ENCODE measurements at places on chromosomes 2 and 18. TPM values are rescaled to one million over a fixed set of nuclear protein-coding genes. Genes with fewer than 3 reads are reported as not detected.
A peak's percentile ranks its signal among the peaks of the same experiment; 100 is the strongest.

- no peak for DNase-seq
Observed at GRCh38 chr2:101630224-101630949, 67.1 kb upstream of the MAP4K4 start.

GRCh38 chr2:200829258-200829655, 17.5 kb downstream of the BZW1 start:
- no peak for DNase-seq

The GAL3ST2 gene
- total RNA-seq: not detected

DNA sequence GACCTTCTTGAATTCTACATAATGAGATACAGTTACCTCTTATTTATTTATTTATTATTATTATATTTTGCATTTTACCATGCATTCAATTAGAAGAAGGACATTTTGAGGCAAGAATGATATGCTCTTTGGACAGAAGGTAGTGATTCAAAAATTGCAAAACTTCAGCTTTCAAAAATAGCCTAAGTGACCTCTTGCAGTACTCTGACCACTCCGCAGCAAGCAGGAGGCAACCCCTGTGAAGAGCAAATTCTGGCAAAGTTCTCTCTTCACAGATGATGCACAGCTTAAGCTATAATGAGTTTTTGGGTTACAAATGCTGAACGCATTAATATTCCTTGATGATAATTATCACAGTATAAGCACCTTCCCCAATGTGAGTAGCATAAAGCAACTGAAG, 170.0 kb downstream of the ZNF521 start:
- no peak for DNase-seq

The LAMA3 gene
- 2.8 TPM for total RNA-seq

DNA sequence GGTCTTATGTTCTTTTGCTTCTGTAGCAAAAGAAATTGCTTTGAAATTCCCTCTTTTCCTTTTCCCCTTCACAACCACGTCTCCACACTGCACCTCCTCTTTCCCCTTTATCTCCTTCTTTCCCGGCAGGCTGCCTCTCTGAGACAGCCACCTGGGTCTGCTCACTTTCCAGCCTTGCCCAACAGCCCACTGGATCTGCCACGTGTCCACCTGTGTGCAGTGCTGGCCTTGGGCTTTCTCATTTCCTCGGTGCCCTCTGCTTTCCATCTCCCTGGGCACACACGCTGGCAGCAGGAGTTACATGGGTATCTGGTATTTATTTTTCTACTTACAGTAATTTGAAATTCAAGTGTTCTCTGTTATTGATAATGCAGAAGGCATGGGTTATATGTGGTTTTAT, 213.4 kb upstream of the LYPD1 start:
- no peak for DNase-seq

The ABCG8 gene
- not detected for total RNA-seq

DNA sequence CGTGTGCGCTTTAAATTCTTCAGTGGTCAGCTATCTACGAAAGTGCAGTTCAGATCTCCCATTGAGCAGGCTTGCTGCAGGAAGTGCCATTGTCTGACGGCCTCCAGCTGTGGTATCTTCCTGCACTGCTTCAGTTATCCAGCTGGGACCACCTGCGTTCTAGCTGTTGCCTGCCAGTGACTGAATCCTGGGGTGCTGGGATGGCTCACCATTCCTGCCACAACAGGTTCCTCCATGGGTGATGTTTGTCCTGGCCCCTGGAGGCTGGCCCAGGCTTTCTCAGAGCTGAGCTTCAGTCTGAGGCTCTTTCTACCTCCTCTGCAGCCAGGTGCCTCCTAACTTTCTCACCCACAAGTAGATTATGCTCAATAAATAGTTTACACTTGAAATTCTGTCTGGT, 498.5 kb upstream of the HS6ST1 start:
- no peak for DNase-seq

DNA sequence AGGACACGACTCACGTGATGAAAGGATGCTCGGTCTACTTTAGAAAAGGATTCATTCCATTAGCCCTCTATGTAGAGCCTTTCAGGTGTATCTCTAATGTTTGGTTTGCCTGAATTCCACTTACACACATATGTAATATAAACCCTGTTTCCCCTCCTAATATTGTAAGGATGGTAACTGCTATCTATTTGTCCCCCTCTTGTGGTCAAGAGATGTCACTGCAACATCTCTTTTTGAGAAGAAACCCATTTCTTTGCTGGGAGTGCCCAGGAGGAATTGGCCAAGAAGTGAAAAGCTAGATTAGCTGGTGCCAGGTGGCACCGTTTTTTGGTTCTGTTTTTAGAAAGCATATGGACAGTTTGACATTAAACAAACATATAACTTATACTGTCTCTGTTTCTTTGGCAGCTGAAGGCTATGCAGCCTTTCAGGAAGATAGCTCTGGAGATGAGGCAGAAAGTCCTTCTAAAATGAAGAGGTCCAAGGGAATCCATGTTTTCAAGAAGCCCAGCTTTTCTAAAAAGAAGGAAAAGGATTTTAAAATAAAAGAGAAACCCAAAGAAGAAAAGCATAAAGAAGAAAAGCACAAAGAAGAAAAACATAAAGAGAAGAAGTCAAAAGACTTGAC, 41.2 kb downstream of the RALBP1 start:
- peak; percentile 56 for DNase-seq

The SP140L gene
- 5.0 TPM for total RNA-seq

The ASAP2 gene
- 26.2 TPM for total RNA-seq

The GRHL1 gene
- total RNA-seq: 0.40 TPM

- DNase-seq: no peak
Observed at GRCh38 chr2:149021761-149022160, 16.7 kb upstream of the LYPD6B start.

The RNU2-63P gene
- total RNA-seq: 70.8 TPM

DNA sequence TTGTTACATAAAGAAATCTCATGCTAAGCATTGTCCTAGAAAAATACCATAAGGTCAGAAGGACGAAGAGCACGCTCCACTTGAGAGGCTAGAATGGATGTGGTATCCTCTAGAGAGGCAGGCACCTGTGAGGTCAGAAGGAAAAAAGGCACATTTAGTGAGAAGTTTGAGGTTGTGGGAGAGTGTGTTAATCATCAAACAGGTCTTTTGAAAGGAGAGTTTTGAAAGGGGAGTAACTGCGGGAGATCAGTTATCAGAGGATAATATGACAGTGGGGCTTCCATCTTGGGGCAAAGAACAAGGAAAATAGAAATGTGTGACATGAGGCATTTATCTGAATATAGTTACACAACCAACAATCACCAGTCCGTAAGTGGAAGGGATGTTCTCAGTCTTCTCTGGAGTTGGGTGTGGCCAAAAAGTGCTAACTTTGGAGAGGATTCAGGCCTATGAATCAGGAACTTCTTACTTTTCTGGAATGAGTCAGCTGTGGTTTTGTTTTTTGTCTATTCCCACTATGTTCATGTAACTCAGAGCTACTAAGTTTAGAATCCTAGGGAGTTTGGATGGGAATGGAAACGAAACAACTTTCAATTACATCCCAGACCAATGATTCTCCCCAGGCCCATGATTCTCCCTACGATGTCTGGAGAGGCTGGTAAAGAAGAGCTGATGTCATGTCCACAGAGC, 451.4 kb upstream of the ST6GAL2 start:
- no peak for DNase-seq

The M1AP gene
- not detected for total RNA-seq

DNA sequence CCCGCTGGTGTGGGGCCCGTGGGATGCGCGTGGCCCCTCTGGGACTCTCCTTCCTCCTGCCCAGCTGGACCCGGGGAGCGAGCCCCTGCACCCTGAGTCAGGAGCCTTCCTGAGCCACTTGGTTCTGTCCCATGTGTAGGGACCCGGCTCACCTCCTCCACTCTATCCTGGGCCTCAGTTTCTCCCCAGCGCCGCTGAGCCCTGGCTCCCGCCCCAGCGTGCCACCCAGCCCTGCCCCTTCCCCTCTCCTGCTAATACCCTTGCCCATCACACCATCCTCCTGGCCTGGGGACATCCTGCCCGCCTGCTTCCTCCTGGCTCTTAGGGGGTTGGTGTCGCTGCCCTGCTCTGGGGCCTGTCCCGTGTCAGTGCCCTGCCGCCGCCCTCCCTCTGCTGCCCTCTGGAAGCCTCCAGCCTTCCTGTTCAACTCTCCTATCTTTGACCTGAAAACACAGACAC, 24.8 kb downstream of the GPC1 start:
- DNase-seq: no peak

The RTKN gene
- 11.8 TPM for total RNA-seq

DNA sequence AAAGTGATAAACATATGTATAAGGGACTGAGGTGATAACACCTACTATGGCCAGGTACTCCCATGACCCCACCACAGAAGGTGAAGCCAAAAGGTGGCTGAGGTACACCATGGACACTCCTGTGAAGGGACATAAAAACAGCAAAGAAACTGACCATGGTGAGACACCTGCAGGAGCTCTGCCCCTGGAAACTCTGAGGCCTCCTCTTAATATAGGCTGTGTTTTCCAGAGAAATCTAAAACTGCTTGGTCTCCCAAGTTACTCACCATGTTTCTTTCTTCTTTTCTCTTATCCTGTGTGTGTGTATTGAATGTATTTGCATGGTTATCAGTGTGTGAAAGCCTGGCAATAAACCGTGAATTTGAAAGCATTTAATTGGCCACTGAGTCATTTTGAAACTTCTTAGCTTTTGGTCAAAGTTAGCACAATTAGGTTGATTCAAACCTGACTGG, 739.3 kb upstream of the GCFC2 start:
- no peak for DNase-seq

- no peak for DNase-seq
Observed at GRCh38 chr2:133788386-133788785, 220.1 kb upstream of the NCKAP5 start.

The ZNF385B gene
- not detected for total RNA-seq

- no peak for DNase-seq
Observed at GRCh38 chr2:74617122-74617521, 31.0 kb downstream of the M1AP start.

- peak; percentile 86 for DNase-seq
Observed at GRCh38 chr2:179460181-179460929, 195.7 kb upstream of the SESTD1 start.

The MAP4K3 gene
- total RNA-seq: 10.5 TPM

DNA sequence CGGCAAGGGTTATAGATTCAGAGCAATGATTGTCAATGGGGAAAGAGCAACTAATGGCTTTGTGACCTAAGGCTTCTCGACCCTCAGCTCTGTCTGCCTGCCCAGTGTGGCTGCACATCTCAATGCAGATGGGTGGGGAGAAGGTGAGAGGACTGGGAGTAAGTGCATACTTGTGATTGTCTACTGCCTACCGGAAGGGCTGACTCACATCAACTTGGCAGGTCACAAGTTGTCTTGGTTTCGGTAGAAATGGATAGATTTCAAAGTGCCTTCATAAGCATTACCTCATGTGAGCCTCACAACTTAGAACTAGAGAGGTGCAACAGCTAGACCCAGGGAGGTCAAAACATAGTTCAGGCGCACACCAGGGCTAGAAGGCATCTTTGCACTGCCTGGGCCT, 29.4 kb downstream of the STAT1 start:
- DNase-seq: peak; percentile 97

Measured in lung microvascular endothelial cell (primary cell).